Bladder microvascular endothelial cell (primary cell): ENCODE measurements at places on chromosomes 12 and 14. TPM values are rescaled to one million over a fixed set of nuclear protein-coding genes. Genes with fewer than 3 reads are reported as not detected.

Gene ZNF385A
- 0.81 and 1.4 TPM in 2 replicates for total RNA-seq

Gene EIF2S3B
- total RNA-seq: 0.32 and 0.69 TPM in 2 replicates

Gene PZP
- total RNA-seq: 0.94 and 1.1 TPM in 2 replicates

Gene KRT75
- not detected in 2 replicates for total RNA-seq

Gene SDS
- not detected in 2 replicates for total RNA-seq

Gene SLC10A1
- not detected in 2 replicates for total RNA-seq

Gene MYBPC1
- total RNA-seq: not detected in 2 replicates

Gene SERPINA12
- total RNA-seq: not detected in 2 replicates

Gene FAIM2
- total RNA-seq: not detected in 2 replicates

Gene AQP6
- total RNA-seq: not detected in 2 replicates

Gene RERGL
- not detected in 2 replicates for total RNA-seq

Gene RASSF8
- total RNA-seq: 40.6 and 91.8 TPM in 2 replicates

Gene ARHGAP9
- under 0.01 TPM in 1 of 2 replicates, not detected in the other for total RNA-seq
